ENCODE measurements at places on chromosomes 7 and 10.

DNA sequence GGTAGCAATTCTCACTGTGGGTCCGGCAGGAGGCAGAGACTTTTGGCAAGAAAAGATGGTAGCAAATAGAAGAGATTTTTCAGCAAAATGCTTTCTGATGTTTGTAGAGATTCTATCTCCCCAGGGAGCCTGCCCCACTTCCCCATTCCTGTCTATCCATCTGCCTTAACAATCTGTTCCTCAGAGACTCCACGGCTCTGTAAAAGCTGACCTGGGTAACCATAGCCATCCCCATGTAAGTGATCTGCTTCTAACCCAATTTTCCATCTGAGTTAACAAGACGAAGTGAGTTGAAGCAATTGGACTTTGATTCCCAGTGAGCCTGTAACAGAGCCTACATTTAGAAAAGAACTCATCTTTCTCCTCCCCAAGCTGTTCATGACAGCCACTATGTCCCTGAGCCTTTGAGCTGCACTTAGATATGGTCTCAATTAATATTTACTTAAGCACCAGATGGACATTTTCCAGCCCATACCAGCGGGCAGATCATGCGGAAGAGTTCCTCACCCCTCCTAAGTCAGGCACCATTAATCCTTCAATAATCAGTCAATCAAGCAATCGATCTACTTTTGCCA, 896.1 kb downstream of the CCSER2 start:
- DNase-seq = no peak

- no peak for DNase-seq
Measured at GRCh38 chr7:45684910-45685618, 110.9 kb downstream of the ADCY1 start.

DNA sequence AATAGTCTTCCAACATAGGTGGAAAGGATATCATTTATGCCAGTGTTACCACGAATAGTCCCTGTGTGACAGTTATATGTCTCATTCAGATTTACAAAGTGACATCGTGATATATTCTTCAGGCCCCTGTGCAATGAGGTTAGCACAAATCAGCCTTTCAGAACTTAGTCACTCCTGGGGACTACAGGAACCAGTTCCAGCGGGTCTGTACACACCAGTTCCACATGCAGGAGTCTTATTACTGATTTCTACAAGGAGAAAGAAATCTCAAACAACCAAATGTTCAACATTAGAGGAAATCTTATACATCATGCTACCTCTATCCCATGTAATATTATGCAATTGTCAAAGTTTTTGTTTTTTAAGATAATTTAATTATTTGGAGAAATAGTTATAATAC, 4.4 kb upstream of the WDR91 start:
- no peak for DNase-seq

GRCh38 chr7:48074204-48074654, 14.8 kb upstream of the UPP1 start:
- no peak for DNase-seq

- DNase-seq = no peak
Measured at GRCh38 chr10:58642283-58642682, 129.6 kb downstream of the BICC1 start.

DNA sequence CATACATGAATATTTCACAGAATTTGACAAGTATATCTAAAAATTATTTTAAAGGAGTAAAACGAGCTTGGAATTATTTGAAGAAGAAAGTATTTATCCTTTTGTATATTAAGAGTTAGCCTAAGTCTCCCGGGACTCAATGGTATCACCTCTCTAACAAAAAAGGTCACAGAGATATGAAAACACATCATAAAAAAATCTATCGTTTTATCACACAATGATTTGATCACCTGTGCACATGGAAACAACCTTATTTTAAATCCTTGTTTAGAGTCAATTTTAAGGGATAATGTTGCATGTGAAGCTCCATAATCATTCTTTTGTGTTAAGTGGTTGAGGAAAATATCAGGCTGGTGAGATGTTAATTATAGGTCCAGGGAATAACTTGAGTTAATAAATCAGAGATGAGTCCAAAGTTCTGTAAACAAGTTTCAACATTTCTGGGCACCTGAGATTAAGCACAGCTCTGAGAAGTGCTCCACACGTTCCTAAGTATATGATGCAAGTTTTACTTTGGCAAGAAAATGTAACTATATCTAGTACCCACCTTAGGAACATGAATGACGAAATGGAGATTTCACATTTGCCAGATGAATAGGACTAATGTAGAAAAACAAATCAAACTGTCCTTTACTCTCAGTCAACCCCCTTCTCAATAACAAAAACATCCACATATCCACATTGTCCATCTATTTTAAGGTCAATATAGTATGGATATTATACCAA, 148.5 kb upstream of the AKR1E2 start:
- no peak for DNase-seq

GRCh38 chr10:73780301-73780700, 1.5 kb upstream of the CHCHD1 start:
- DNase-seq = no peak

GRCh38 chr7:130521258-130521951, 29.5 kb downstream of the MEST start:
- DNase-seq = no peak

DNA sequence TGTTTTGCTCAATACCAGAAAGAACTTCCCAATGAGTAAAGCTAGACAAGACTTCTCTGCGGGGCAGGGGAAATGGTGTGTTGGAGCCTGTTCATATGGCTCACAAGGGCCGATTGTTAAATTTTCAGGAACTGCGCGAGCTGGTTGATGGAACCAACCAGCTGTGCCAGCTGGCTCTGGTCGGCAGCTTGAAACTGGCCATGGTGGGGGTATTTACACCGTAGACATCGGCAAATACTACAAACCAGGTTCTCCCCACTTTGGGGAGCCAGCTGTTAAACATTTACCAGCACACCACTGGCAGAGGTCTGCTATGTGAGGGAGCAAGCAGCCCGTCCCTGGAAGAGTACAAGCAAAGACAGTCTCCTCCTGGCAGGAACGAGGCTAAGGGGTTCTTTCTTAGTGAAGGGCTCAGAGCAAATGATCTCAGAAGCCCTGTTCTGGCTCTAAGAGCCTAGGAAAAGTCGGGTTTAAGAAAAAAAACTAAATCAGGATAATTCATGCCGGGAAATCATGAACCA, 8.8 kb upstream of the ZMIZ1 start:
- DNase-seq = no peak

DNA sequence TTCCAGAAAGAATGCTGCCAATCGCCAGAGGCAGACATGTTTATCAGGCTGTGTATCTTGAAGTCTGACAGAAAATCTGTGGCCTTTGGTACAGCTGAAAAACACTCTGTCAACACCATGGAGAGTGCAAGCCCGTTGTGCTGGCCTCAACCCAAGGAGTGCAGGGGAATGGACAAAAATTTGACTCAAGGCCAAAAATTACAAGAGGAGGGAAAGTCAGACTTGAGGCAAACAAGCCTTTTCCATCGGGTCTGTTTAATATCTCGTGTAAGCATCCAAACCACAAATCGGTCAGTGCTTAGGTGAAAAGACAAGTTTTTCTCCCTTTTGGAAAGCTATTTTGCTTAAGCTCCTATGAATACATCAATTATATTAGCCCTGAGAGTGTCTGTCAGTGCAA, 305.3 kb upstream of the NFE2L3 start:
- DNase-seq = no peak

DNA sequence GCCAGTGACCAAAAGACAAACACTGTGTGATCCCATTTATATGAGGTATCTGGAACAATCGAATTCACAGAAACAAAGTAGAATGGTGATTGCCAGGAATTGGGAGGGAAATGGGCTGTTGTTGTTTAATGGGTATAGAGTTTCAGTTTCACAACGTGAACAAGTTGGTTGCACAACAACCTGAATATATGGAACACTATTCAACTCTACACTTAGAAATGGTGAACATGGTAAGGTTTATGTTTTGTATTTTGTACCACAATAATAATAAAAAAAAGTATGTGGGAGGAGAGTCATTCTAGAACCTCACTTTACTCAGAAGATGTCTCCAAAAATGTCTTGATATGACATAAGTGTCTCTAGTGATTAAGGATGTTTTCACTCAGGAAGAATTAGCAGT, 85.2 kb upstream of the SGCE start:
- DNase-seq = no peak
